ENCODE measurements at places on chromosomes 12 and 14.

- DNase-seq: no peak
Measured at GRCh38 chr12:122966743-122967550, 684 bp upstream of the ABCB9 start.

DNA sequence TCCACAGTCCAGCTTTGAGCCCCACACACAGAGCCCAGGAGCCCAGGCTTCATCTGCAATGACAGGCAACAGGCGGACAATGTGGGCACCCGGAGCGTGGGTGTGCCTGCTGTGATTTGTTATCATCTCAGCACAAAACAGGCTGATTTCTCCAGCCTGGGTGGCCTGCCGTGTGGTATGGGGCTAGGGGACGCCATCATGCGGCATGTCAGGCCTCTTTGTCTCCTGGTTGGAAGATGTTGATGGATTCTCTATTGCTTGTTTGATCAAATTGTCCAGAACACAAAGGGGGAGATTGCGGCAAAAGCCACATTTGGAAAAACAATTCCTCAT, 147.1 kb downstream of the KIF26A start:
- no peak for DNase-seq

GRCh38 chr14:51081209-51081608, 13.7 kb downstream of the TRIM9 start:
- DNase-seq: no peak

DNA sequence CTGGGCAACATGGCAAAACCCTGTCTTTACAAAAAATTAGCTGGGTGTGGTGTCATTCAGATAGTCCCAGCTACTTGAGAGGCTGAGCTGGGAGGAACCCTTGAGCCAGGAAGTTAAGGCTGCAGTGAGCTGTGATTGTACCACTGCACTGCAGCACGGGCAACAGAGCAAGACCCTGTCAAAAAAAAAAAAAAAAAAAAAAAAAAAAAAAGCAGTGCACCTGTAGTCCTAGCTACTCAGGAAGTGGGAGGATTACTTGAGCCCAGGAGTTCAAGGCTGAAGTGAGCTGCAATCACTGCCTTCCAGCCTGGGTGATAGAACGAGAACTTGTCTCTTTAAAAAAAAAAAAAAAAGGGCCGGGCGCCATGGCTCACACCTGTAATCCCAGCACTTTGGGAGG, 5.6 kb downstream of the REM2 start:
- DNase-seq: no peak

DNA sequence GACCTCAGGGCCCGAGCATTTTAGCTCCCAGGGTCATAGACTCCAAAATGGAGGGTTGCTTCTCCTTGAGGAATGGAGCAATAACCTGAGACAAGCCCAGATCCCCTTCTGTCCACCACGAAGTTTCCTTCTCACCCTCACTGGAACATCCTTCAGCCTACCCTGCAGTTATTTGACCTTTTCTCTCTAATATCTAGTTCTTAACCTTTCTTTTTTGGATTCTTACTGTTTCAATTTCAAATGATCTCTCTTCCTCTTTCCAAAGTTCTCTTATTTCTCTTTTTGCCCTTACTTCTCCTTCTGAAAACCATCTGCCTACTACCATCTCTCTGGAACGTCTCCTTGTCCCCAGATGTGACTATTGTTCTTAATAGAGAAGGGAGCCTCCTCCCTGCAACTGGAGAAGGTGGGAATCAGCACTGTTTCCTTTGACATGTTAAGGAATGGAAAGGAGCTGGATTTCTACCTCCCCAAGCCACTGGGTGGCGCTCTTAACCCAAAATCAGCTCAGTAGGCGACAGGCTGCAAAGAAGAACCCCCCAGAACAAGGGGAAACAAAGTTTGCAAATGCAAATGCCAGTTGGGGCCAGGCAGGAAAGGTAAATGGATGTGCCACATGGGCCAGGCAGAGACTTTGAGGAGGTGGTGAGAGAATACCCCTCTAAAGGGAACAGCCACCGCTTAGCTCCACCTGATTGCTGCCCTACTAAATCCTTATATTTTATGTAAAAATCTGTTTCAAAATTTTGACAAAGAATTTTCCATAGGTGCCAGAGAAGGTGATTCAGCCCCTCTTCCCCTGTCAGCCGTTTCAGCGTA, 22.4 kb upstream of the PDE1B start:
- peak; percentile 22 for DNase-seq

GRCh38 chr14:54166049-54166950, 209.7 kb upstream of the BMP4 start:
- DNase-seq: no peak

DNA sequence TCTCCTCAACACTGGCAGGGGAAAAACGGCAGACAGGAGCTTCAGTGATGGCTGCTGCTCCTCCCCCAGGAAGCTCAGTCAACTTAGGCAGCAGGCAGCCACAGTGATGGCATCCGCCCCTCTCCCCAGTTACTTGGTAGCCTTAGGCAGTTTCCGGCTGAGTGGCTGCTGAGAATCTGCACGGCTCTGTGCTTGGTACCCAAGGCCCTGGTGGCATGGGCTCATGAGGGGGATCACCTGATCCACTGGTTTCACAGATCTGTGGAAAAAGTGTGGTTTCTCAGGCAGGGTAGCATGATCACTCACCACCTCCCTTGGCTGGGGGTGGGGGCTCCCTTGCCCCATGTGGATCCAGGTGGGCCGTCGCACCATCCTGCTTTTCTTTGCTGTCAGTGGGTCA, 244.6 kb upstream of the MDGA2 start:
- DNase-seq: no peak

DNA sequence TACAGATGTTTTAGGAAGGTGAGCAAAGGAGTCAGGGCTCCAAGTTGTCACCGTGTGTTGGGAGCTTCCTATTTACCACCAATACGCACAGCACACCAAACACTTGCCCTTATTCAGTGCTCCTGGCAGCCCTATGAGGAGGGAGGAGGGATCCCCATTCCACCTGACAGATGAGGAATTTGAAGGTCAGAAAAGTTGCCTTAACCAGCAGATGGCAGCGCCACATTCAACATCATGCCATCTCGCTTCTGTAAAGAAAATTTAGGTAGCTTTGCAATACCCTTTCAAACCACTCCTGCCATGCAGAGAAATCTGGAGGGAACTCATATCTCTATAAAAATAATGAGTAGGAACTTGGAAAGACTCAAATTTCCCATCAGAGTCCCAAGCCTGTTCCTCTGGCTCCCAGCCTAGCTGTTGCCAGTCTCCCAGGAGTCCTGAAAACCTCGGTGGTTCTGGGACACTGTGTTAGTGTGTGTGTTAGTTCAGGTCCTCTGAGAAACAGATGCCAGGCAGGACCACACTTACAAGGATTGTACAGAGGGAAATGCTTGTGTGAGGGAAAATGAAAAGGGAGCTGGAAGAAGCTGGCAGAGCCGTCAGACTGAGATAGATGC, 410.5 kb downstream of the MED13L start:
- no peak for DNase-seq

GRCh38 chr12:10395390-10395998, 5.7 kb upstream of the KLRK1 start:
- DNase-seq: peak; percentile 29

DNA sequence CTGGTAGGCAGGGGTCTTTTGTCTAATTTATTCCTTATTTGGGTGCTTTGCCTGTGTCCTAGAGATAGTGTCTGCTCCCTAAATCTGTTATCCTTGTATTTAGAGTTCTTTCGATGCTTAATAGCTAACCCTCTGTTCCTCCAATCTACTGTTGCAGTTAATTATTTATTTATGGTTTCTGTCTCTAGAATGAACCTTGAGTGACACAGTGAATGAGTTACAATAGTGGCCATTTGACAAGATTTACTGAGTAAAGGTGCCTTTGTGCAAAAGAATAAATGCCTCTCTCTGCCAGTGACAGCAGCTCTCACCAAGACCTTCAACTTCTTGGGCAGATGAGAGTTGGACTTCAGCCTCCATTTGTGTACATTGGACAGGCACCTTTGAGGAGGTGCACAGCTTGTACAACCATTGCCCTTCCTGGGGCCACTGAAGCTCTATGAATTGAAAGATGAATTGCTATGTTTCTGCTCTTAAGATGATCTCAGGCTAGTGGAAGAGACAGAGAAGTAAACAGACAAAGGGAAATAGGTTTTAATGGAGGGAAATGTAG, 165.9 kb downstream of the DERA start:
- DNase-seq: no peak

GRCh38 chr12:25034676-25035075, 85.8 kb upstream of the BCAT1 start:
- DNase-seq: no peak

- DNase-seq: peak; percentile 33
Measured at GRCh38 chr12:110355073-110355472, 48.4 kb downstream of the ANAPC7 start.
